Hippocampal formation (tissue), 2 donors: ENCODE measurements at places on chromosomes 2 and 18.

GRCh38 chr2:201631041-201631440 is 12.3 kb downstream of the TMEM237 start:
- no peak for DNase-seq

GRCh38 chr2:63875131-63875527 is 33.4 kb downstream of the UGP2 start:
- no peak for DNase-seq

- no peak for DNase-seq
These were observed 3.9 kb downstream of the CNNM3 start for GRCh38 chr2:96819876-96820511.

DNA sequence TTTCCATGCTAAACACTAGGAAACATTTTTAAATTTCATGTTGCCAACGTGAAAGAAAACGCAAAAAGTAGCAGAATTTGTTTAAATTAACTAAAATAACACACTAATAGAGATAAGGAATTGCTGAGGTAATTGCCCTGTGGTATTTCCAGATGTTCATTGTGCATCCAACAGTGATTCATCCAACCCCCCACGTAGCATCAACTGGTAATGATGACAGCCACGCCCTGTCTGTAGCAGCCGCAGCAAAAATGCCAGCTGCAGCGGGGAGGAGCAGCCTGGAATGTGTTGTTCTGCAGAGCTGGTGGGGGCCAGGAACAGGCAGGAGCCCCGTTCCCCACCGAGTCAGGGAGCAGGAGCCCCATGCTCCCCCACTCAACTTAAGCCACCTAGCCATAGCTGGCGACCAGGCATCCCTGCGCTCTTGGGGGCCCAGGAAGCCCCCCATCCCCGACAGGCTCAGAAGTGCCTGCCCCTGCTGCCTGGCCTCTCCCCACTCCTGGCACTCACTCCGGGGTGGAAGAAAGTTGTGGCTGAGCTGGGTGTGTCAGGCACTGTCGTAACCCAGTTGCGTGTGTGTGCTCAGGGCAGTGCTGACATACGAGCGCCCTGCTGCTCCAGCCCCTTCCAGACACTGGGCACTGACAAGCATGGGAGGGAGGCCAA is 695.1 kb upstream of the ACVR2A start:
- DNase-seq, result no peak

GRCh38 chr2:68250196-68250595 is 2.1 kb downstream of the PPP3R1 start:
- DNase-seq, result no peak

DNA sequence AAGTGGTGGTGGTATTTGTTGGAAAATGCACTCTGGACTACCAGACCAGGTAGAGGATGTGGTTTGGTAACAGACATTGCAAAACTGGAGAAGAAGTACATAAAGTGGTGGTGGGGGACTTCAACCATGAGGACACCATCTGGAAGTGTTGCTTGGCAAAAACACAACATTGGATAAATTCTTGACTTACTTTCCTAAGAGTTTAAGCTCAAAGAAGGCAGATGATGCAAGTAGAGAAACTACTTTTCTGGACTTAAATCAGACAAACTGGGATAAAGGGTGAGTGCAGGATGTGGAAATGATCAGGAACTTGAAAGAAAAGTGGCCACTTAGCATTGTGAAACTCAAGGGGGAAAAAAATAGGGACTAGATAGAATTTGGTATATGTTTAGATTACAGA is 487.4 kb downstream of the ZEB2 start:
- DNase-seq, result no peak

DNA sequence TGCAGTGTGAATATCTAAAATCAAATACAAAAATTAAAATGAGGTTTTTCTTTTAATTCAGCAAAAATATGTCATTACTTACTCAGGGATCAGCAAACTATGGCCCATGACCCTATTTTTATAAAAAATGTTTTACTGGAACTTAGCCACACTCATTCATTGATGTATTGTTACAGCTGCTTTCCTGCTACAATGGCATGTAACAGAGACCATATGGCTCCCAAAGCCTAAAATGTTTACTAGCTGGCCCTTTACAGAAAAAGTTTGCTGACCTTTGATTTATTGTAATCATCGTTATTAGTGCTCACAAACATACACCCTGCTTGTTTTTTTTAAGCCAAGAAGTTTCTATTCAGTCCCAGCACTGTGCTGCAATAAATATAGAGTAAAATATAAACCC is 120.3 kb downstream of the PLA2R1 start:
- no peak for DNase-seq

GRCh38 chr2:55519938-55520885 is 694 bp downstream of the CFAP36 start:
- DNase-seq, result peak; percentile 54

DNA sequence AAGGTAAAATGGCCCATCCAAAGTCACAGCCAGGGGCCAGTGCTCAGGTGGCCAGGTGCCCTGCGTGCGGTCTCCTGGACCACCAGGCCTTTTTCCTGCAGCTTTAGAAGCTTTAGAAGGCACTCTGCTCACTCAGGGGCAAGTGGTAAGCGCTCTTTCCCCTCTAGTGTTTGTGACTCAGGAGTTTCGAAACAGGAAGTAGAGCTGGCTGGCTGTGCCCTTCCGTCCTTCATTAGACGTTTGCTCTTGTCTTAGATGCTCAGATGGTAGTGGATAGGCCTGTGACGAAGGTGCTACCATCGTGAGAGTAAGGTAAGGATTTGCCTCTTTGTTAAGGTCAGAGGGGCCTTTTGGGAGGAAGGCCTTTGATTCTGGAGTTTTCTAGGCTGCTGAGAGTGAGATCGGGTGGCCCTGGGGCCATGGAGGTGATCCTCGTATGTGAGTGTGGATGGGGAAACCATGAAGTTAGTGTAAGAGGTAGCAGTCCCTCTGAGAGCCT is at the start of gene CASP8:
Gene CASP8, plus strand, starts transcription at position 235 of the 499 bp plus-strand sequence. CDS start 5,951 bp downstream, outside the sequence.
- no peak for DNase-seq

DNA sequence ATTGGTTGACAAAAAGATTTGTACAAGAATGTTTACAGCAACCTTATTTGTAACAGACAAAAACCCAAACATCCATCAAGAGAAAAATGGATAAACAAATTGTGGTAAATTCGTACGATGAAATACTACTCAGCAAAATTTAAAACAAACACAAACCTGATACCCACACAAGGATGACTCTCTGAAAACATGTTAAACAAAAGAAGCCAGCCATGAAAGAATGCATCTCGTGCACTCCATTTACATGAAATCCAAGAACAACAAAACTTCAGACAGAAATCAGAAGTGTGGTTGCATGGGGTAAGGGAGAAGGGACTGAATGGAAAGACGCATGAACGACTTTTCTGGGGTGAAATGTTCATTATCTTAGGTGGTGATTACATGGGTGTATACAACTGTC is 93.4 kb downstream of the SLC25A12 start:
- DNase-seq, result no peak

- peak; percentile 44 for DNase-seq
These were observed 32.8 kb downstream of the GRHL1 start for GRCh38 chr2:9984217-9984739.

DNA sequence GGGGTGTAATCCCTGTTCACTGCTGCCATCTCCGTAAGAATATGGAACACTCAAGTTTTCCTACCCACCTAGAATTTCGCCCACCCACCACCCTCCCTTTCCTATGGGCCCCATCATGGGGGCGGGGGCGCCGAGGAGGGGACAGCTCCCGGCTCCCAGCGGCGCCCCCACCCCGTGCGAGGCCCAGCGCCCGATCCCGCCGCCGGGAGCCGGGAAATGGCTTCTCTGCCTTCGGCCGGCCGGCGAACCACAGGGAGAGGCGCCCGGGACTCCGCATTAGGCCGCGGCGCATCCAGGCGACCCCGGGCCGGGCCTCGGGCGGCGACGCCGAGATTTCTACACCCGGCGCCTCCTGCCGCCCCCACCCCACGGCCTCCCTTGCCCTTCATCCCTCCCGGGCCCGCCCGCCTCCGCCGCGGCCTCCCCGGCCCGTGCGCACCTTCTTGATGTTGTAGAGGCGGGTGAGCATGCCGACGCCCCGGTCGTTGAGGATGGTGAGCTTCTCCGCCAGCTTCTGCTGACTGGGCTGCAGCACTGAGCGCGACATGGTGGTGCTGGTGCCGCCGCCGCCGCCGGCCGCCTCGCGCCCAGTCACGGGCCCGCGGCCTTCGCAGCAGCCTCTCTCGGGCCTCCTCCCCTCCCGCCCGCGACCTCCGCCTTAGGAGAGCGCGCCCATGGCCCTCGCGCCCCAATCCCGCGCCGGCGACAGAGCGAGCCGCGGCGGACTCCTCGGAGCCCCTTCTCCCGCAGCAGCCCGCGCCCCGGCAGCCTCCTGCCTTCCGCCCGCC is 510 bp downstream of the NCKAP1 start:
- no peak for DNase-seq

DNA sequence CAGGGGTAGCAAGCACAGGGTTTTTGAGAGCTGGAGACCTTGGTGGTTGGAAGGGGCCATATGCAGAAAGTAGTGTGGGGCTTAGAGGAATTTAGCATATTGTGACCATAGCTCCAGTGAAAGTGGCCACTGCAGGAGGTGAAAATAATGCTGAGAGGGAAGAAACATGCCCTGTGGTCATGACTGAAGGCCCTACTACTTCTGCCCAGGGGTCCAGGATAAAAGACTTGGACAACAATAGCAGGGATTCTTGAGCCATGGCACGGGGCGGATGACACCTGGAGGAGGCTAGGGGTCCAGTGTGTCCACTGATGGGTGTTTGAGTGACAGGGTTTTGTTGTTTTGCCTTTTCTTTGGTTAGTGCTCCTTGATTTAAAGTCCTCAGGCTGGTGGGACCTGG is 694.6 kb downstream of the CPS1 start:
- no peak for DNase-seq

GRCh38 chr18:53665701-53666100 is 558.8 kb downstream of the MBD2 start:
- no peak for DNase-seq

DNA sequence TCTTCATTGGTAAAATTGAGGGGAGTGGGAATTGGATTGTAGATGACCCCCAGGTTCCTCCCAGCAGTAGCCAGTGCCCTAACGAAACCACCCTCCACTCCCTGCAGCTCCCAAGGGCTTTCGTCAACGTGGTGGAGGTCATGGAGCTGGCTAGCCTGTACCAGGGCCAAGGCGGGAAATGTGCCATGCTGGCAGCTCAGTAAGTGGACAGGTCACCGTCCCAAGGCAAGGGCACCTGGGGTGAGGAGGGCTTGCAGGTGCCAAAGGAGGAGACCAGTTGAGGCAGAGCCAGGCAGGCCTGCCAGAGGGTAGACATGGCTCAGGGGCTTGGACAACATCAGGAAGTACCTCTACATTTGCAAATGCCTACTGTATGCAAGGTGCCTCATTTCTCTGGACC is 122.6 kb upstream of the PPP1CB start:
- no peak for DNase-seq

- no peak for DNase-seq
These were observed 407.6 kb upstream of the SPHKAP start for GRCh38 chr2:228589115-228589514.

- no peak for DNase-seq
These were observed 58.6 kb downstream of the LPIN1 start for GRCh38 chr2:11805024-11805423.

DNA sequence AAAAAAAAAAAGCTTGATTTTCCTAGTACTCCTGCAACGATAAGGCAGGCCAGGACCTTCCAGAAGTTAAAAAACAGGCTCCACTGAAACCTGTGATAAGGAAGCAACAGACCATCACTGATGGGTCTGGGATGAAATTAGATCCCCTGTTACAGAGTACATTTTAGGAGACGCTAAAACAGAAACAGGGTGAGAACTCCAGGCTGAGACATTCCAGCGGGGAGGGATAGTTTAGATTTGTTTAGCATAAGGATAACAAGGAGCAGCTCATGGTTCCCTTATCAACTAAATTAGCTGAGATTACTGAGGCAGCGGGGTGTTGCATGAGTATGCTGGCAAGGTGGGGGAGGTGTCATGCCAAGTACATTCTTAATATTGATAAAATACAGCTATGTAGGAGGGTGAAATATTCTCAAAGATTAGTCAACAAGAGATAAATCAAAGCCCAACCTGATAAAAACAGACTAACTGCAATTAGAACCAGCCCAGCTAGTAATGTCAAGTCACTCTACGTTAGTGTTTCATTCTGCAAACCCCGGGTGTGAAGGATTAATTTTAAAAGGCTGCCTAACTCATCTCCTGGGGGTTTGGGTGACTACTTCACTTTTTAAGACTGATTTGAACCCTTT is 75.0 kb upstream of the BZW1 start:
- no peak for DNase-seq

DNA sequence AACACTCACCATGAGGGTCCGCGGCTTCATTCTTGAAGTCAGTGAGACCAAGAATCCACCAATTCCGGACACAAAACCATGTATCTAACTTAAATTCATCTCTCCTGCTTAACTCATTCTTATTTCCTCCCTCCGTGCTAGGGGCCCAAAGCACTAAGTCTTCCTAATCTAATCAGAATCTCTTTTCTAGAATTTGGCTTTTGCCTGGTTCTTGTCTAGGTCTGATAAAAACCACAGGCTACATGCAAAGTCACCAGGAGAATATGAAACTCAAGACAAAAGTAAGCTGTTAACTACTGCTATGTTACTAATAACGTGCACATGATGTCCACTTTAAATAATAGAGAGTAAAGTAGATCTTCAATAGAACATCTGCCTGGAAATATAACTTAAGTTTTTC is 69.9 kb downstream of the TRIP12 start:
- DNase-seq, result no peak

DNA sequence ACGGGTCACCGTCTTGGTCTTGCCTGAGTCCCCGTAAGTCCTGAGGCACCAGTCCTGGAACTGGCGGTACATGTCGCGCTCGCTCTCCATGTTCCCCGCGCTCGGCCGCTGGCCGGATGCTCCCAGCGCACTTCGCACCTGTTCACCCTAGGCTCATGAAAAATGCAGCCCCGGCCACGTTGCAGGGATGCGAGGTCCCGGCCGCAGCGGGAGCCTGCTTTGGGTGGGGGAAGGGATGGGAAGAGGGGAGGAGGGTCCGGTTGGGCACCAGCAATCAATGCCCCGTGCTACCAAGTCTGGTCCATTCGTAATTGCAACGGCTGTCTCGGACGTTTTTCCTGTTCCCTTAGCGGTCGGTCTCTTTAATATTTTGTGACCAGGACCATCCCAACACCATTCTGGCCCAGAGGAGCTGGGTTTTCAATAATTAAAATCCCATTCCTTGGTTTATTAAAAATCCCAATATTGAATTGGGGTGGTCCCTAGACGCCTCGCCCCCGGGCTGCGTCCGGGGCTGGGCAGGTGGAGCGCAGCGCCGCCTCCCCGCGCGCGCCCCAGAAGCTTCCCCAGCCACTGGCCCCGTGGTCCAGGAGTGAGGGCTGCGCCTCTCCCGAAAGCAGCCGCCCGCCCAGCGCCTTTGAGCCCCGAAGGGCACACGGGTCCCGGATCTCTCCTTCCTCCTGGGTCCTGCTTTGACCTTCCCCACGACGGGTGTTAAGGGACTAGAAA is 1.4 kb downstream of the NOL4 start:
- DNase-seq, result no peak
